WTC11 (cell line): ENCODE measurements at places on chromosomes 16 and 17. TPM values are rescaled to one million over a fixed set of nuclear protein-coding genes. Genes with fewer than 3 reads are reported as not detected.

Gene MFAP4
- 3.9 to 4.1 TPM (median 4.0 TPM) in 3 replicates for total RNA-seq

Gene SMTNL2
- 2.7 to 3.8 TPM (median 3.8 TPM) in 3 replicates for total RNA-seq

Gene WNT9B
- total RNA-seq, result 0.41 to 0.87 TPM (median 0.44 TPM) in 3 replicates

Gene GOSR1
- total RNA-seq, result 37.4 to 41.1 TPM (median 39.3 TPM) in 3 replicates

Gene ELOB
- total RNA-seq, result 252 to 267 TPM (median 267 TPM) in 3 replicates

Gene RRN3
- total RNA-seq, result 24.9 to 26.7 TPM (median 25.6 TPM) in 3 replicates

Gene NPB
- 1.9 to 2.1 TPM (median 1.9 TPM) in 3 replicates for total RNA-seq

Gene HS3ST6
- 0.41 to 1.0 TPM (median 0.50 TPM) in 3 replicates for total RNA-seq

Gene AGRP
- not detected in 3 replicates for total RNA-seq

Gene SPEM1
- 0.18 to 0.35 TPM in 2 of 3 replicates, not detected in the other for total RNA-seq

Gene CCL7
- total RNA-seq, result not detected in 3 replicates

Gene HS3ST3A1
- 5.2 to 9.7 TPM (median 5.9 TPM) in 3 replicates for total RNA-seq

Gene ANKRD40CL
- total RNA-seq, result not detected in 3 replicates

Gene WNT3
- 6.5 to 14.1 TPM (median 6.7 TPM) in 3 replicates for total RNA-seq

Gene KCNH4
- total RNA-seq, result 0.24 to 0.46 TPM (median 0.34 TPM) in 3 replicates

Gene PPY
- total RNA-seq, result not detected in 3 replicates

Gene PIRT
- not detected in 3 replicates for total RNA-seq

Gene DBNDD1
- 74.8 to 77.0 TPM (median 75.0 TPM) in 3 replicates for total RNA-seq

Gene KIF2B
- not detected in 3 replicates for total RNA-seq

Gene SYCE1L
- 7.0 to 10.8 TPM (median 7.3 TPM) in 3 replicates for total RNA-seq
